ENCODE measurements at places on chromosomes 4 and X.

DNA sequence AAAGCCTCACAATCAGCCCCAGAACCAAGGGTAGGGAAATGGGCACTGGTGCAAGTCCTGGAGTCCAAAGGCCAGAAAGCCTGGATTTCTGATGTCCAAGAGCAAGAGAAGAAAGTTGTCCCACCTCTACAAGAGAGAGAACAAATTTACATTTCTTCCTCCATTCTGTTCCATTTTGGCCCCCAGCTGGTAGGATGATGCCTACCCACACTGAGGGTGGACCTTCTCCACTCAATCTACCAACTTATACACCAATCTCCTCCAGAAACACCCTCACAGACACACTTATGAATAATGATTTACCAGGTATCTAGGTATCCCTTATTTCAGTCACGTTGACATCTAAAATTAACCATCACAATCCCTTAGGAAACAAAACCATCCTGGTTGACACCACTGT is 367.8 kb upstream of the GRIA3 start:
- DNase-seq, result no peak

- no peak for DNase-seq
These were observed 161.8 kb downstream of the MAB21L2 start for GRCh38 chr4:150743564-150744342.

GRCh38 chr4:42359711-42360110 is 37.6 kb upstream of the SHISA3 start:
- DNase-seq, result no peak

DNA sequence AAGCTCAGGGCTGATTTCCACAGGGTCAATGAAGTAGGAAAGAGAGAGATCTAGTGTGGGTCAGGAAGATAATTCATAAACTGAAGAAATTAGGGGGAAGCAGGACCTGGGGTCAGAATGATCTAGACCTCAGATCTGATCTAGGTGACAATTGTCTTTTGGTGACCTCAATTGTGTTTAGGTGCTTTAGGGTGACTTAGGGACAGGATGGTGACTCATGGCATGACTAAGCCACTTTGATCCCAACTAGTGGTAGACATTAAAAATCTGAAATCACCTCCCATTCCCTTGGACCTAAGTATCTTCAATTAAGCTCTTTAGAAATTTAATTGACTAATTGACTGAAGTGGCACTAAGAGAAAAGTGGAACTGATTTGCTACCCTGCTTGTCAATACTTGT is 36.7 kb upstream of the GRXCR1 start:
- no peak for DNase-seq

DNA sequence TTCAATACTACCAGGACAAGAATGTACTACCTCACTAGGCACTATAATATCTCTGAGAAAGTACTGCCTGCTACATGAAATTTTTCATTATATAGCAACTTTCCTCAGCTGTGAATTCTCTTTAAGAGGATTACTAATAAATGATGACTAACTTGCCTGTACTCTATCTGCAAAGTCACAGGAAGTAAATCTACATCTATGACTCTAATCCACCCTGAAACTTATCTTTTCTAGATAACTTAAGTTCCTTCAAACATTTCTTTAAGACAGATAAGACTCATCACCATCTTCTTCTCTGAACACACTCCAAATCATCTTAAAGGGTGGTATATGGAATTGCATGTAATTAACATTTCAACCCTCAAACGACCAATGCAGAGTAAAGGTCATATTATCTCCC is 28.8 kb downstream of the RPS6KA3 start:
- no peak for DNase-seq

- no peak for DNase-seq
These were observed at the start of gene CNKSR2 for GRCh38 chrX:21374163-21374993. CNKSR2 (plus strand) TSS chrX:21374418; CDS start chrX:21374898, 480 bp downstream.

- DNase-seq, result no peak
These were observed 102.5 kb downstream of the DDIT4L start for GRCh38 chr4:100087743-100088142.

GRCh38 chrX:129743821-129744220 is 5.0 kb downstream of the XPNPEP2 start:
- DNase-seq, result no peak

GRCh38 chr4:140790765-140791164 is 34.6 kb upstream of the TBC1D9 start:
- DNase-seq, result peak; percentile 89

GRCh38 chr4:144647095-144647561 is 1.2 kb downstream of the HHIP start:
- peak; percentile 76 for DNase-seq

GRCh38 chr4:7970361-7970946 is 30.8 kb upstream of the AFAP1 start:
- no peak for DNase-seq

- DNase-seq, result no peak
These were observed 238.5 kb downstream of the PRDM5 start for GRCh38 chr4:120683897-120684540.

- no peak for DNase-seq
These were observed 55.0 kb downstream of the FAM53A start for GRCh38 chr4:1628892-1629698.

GRCh38 chr4:21801661-21802385 is 146.7 kb downstream of the KCNIP4 start:
- DNase-seq, result no peak

DNA sequence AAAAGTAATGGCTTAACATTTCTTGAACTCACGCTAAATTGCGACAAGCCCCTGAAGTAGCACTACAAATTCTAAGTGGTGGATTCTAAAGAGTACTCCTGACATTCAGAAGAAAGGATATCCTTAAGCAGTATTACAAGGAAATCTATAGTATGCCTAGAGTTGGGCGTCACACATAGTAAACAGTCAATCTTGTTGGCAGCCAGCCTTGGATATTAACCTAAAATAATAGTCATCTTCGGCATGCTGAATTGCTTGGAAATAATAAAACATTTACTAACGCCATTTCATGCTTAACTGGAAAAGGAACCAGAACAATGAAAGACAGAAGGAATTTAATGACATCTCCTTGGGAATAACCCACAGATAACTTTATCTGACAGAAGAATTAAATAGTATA is 18.6 kb downstream of the ATP8A1 start:
- DNase-seq, result no peak

DNA sequence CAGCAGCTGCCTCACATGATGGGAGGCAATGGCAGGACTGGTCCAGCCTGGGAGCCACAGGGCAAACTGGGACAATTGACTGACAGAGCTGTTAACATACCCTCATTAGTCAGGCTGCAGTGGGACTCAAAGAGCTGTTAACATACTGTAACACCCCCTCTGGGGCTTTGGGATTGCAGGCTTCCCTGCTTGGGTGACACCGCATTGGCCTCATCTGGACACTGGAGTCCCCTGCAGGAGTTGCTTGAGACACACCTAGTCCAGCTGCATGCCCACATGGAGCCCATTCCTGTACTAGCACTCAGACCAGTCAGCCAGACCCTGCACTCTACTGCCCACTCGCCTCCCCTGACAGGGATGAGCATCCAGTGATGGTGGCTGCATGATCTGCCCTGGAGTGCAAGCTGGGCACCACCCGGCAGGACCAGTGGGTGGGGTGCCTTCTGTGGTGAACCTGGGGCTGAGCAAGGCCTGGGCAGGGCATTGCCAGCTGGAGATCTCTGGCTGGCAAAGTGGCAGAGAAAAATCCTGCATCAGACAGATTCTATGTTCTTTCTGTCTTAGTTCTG is 138.8 kb downstream of the DTHD1 start:
- DNase-seq, result no peak

GRCh38 chrX:152865232-152865920 is 32.5 kb upstream of the ZNF185 start:
- DNase-seq, result no peak

GRCh38 chr4:24734511-24734910 is 60.9 kb upstream of the SOD3 start:
- no peak for DNase-seq

- DNase-seq, result no peak
These were observed 18.0 kb upstream of the PDZD4 start for GRCh38 chrX:153848325-153848724.

GRCh38 chr4:110877778-110878370 is 255.0 kb upstream of the PITX2 start:
- DNase-seq, result no peak

GRCh38 chr4:1793940-1794808 is 1.1 kb downstream of the FGFR3 start:
- DNase-seq, result no peak

- DNase-seq, result peak; percentile 34
These were observed at the start of gene MAOA for GRCh38 chrX:43656005-43656494. MAOA (plus strand) TSS chrX:43656299; CDS start chrX:43656342, 43 bp downstream.

- no peak for DNase-seq
These were observed 91.4 kb downstream of the ARSJ start for GRCh38 chr4:113888006-113888405.

GRCh38 chr4:32858971-32859370 is 2138.8 kb downstream of the PCDH7 start:
- no peak for DNase-seq

GRCh38 chrX:130607431-130607830 is 205.6 kb downstream of the RBMX2 start:
- DNase-seq, result no peak

All from pons (tissue), 1 donor.